Motor neuron (in vitro differentiated cells): ENCODE measurements at places on chromosomes 5 and 9. TPM values are rescaled to one million over a fixed set of nuclear protein-coding genes. Genes with fewer than 3 reads are reported as not detected.

The GABRG2 gene
- 12.8 and 13.0 TPM in 2 replicates for total RNA-seq

The CTNND2 gene
- total RNA-seq, result 49.9 and 59.5 TPM in 2 replicates

The C1QTNF2 gene
- 0.20 and 0.32 TPM in 2 replicates for total RNA-seq

The PCDHAC2 gene
- total RNA-seq, result 0.10 TPM in 1 of 2 replicates, not detected in the other

DNA sequence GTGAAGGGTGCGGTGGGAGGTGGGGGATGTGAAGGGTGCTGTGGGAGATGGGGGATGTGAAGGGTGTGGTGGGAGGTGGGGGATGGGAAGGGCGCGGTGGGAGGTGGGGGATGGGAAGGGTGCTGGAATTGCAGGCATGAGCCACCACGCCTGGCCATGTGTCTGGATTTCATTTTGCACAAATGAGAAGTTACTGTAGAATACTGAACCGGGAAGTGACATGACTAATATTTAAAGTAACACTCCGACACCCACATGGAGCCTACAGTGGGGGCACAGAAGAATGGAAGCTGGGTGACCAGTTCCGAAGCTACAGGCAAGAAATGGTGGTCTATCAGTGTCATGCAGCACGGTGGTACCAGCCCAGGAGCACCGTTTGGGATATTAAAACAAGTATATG lies 69.9 kb upstream of the SPTLC1 start:
- peak; percentile 6 for ATAC-seq

DNA sequence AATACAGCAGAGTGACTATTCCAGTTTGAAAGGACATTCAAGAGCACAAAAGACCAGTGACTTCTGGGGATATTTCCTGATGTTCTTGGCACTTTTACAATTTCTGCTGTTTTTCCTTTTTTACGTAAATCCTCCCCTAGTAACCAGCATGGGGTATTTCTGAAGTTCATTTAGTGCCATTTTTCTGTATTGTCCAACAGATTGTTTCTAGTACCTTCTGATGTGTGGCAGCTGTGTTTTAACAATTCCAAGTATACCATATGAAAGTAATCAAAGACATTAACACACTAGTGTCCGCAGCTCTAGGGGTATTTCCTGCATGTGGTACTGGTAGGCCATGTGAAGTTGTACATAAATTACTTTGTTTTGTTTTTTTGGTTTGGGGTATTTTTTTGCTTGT lies 53.0 kb upstream of the SMARCA2 start:
- no peak for ATAC-seq

- ATAC-seq, result no peak
Observed at GRCh38 chr5:82276800-82277612, 1.1 kb downstream of the RPS23 start.

- no peak for ATAC-seq
Observed at GRCh38 chr9:95696701-95697100, 178.8 kb upstream of the ERCC6L2 start.

GRCh38 chr5:93422652-93423280 lies 158.3 kb downstream of the NR2F1-AS1 start:
- ATAC-seq, result no peak

GRCh38 chr9:79806086-79806485 lies 234.3 kb downstream of the TLE4 start:
- ATAC-seq, result no peak

DNA sequence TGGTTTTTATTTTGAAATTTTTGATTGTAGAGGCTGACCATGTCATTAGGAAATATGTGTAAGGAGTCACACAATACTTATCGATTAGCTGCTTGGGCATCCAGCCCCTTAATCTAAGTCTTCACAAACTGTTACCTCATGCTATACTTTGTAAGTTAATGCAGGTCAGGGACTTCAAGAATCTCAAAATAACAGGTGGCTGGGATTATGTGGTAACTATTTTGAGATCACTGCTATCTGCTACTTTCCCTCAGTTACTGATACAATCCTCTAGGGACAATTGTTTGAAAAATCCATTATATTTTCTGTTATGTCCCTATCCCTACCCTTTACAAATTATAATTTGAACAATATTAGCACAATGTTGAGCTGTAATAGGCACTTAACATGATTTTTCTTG lies 21.7 kb downstream of the FTMT start:
- ATAC-seq, result no peak

GRCh38 chr9:116661037-116661954 lies 25.8 kb upstream of the TRIM32 start:
- ATAC-seq, result peak; percentile 95

GRCh38 chr5:43432486-43433375 lies 20.5 kb upstream of the CCL28 start:
- ATAC-seq, result no peak

DNA sequence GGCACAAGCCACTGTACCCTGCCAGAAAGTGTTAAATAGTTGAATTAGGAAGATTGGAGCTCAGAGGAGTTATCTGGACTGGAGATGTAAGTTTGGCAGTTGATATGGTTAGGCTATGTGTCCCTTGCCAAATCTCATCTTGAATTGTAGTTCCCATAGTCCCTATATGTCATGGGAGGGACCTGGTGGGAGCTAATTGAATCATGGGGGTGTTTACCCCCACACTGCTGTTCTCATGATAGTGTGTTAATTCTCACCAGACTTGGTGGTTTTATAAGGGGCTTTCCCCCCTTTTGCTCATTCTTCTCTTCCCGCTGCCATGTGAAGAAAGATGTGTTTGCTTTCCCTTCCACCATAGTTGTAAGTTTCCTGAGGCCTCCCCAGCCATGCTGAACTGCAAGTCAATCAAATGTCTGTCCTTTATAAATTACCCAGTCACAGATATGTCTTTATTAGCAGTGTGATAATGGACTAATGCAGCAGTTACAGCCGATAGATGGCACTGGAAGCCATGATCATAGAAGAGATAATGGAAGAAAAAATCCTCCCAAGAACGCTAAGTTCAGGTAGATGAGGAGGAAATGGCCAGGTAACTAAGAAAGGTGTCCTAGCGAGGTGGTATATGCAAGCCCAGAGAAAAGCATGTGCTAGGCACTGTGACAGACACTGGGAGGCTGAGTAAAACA lies 51.4 kb downstream of the TNFSF8 start:
- ATAC-seq, result no peak

GRCh38 chr9:127898433-127899127 lies 823 bp downstream of the ST6GALNAC6 start:
- peak; percentile 59 for ATAC-seq

DNA sequence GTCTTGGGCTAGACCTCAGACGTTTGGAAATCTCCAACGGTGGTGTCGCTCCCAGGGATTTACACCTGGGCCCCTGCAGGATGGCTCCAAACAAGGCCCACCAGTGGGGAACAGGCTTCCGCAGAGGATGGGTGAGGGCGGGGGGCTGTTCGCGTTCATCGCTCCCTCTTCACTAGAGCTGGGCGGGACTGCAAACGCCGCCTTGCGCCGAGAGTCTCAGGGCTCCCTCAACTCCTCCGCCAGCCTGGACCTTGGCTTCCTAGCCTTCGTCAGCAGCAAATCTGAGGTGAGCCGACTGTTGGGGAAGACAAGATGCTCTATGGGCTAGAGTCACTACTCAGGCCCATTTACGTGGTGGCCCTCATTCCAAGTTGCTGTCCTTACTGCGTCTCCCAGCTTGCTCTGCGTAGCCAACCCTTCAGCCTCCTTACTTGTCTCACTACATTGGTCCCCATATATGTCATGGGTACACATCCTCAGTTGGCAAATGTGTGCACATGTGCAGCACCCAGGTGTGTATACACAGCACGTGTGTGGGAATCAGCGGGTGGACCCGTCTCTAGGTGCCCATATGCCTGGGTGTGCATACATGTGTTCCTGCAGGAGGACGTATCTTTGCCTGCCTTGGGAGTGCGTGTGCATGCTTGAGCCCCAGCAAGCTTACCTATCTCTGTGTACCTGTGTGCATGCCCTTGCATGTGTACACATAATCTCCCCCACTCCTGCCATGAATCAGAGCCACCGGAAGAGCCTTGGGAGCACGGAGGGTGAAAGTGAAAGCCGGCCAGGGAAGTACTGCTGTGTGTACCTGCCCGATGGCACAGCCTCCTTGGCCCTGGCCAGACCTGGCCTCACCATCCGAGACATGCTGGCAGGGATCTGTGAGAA lies 10.5 kb downstream of the RGS14 start:
- no peak for ATAC-seq

DNA sequence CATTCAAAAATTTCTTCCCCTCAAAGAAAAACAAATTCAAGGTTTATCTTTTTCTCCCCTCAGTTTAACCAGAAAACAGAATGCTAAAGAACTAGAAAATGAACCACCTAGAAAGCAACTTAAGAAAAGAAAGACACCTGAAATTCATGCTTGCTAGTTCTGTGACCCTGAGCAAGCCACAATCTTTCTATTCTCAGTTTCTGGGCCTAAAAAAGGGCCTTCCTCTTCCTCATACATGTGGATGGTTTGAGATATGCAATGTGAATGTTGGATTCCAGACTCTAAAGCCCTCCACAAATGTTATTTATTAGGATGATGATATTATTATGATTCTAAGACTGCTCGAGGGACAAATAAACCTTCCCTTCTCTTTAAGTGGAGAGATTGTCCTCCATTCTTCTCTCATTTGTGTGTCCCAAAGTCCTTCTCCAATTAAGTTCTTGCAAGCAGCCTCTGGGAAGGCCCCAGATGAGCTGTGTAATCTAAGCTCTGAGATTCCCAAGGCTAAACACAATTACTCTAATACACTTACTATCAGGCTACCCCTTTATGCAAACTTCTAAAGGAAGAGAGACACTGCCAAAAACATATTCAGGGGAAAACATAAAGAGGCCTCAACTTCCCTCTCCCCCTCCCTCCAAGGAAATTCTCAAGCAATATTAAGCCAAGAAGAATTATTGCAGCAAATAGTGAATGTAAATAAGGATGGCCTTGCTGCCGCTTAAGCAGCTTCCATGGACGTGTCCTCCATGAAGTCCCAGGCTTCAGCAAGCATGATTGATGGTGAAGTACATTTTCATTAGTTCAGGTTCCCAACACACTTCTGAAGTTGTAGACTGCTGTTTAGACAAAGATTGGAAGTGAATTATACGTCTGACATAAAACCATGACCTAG lies 80.2 kb downstream of the PRKACG start:
- no peak for ATAC-seq

DNA sequence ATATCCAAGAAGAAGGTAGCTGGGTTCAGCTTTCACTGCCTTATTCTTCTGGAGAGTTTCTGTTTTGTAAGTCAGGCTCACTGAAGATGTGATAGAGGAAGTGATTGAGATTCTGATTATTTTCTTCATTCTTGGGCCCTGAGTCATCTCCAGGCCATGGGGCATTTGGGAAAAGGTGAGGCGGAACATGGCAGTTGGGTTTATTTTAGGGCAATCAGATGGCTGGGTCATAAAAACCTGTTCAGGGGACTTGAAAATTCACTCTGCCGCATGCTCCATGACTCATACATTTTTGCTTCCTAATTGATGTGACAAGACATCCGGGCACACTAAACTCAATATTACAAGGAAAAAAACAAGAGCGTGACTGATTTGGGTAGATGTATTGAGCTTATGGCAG lies 265.7 kb upstream of the KLF4 start:
- no peak for ATAC-seq

GRCh38 chr9:19379697-19380046 lies 364 bp downstream of the RPS6 start:
- peak; percentile 35 for ATAC-seq

DNA sequence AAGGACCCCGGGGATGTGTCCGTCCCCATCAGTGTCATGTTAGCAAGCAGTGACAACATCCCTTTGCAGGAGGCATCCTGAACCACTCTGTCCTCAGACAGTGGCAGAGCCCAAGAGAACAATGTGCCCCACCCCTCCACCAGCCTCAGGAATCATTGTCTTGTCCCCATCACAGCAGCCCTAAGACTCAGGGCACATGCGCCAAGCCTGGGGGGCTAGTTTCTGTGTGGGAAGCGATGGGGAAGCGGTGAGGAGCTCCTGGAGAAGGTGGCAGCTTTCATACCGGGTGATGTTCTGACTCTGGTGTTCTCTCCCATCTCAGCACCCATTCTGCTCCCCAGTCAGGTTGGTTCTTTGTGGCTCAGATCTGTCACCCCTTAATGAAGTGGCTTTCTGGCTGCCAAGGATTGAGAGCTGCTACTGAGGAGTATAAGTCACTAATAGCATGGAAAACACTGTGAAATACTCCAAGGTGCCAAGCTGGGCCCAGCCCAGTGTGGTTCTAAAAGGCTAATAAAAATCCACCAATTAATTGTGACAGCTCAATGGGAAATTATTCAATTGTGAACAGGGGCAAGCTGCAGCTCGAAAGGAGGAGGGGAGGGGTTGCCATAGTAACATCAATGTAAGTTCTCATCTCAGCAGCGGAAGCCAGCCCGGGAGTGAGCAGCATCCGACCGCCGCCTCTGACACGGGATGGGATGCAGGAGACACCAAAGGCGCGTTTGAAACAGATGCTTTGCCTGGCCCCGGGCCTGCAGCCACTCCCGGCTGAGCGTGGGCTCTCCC lies 4.7 kb downstream of the QRFP start:
- ATAC-seq, result peak; percentile 83

DNA sequence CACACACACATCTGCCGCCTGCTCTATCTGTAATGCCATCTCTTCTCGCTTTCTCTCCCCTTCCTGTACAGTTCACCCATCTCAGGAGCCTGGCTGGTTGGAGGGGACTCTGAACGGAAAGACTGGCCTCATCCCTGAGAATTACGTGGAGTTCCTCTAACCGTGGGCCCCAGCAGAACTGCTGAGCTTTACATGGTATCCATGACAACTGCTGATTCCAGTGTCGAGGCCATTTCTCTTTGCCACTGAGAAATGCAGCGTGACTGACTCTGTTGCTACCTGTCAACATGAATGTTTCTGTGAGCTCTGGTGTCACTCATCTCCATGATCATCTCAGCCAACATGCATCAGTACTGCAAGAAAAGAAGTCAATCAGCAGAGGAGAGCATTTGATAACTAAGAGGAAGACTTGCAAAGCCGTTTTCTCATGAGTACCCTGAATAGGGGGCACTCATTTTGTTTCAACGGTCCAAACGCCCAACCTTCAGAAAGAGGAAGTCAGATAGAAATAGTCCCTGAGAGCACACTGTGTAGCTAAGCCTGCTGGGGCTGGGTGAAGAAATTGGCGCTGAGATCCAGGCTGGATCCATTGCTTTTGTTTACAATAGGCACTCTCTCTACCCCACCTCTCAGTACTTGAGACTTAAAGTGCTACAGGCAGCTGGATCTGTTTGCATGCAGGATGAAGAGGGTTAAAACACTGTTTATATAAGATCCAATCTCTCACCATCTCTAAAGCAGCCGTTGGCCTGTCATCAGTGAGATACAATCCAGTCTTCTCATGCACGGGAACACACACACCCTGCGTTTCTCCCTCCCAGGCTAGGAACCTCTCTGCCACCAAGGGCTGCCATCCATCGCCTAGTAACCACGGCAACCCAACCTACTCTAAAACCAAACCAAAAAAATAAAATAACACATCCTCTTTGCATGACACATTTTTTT lies 180.9 kb downstream of the NR3C1 start:
- peak; percentile 92 for ATAC-seq
